ENCODE measurements at places on chromosomes 16 and 17. TPM values are rescaled to one million over a fixed set of nuclear protein-coding genes. Genes with fewer than 3 reads are reported as not detected.

The IFT20 gene
- 56.0 TPM for total RNA-seq

The AURKB gene
- 5.5 TPM for total RNA-seq

The CTRB1 gene
- total RNA-seq: not detected

The NOTUM gene
- total RNA-seq: not detected

The PPP1R27 gene
- not detected for total RNA-seq

The BCAR1 gene
- 165 TPM for total RNA-seq

The CACNA1H gene
- 12.6 TPM for total RNA-seq

The BORCS6 gene
- 5.7 TPM for total RNA-seq

The PIK3R6 gene
- total RNA-seq: not detected

The RNF167 gene
- total RNA-seq: 27.2 TPM

The NOD2 gene
- 0.26 TPM for total RNA-seq

The DCUN1D3 gene
- total RNA-seq: 26.3 TPM

The IL4R gene
- total RNA-seq: 76.6 TPM

The PKMYT1 gene
- total RNA-seq: 2.0 TPM

The CCL2 gene
- 208 TPM for total RNA-seq

The ACSM3 gene
- 0.65 TPM for total RNA-seq

The SULT1A3 gene
- total RNA-seq: 4.0 TPM

The MRM3 gene
- 13.6 TPM for total RNA-seq

The SMPD3 gene
- total RNA-seq: 0.07 TPM

The CDR2L gene
- total RNA-seq: 25.6 TPM

The HBQ1 gene
- not detected for total RNA-seq

The TNFRSF17 gene
- 0.10 TPM for total RNA-seq

The LCAT gene
- 11.8 TPM for total RNA-seq

The ADAT1 gene
- total RNA-seq: 41.9 TPM

The CDYL2 gene
- 11.8 TPM for total RNA-seq

Measured in smooth muscle cell of the pulmonary artery (primary cell).